ENCODE measurements at places on chromosomes 3 and 15.

DNA sequence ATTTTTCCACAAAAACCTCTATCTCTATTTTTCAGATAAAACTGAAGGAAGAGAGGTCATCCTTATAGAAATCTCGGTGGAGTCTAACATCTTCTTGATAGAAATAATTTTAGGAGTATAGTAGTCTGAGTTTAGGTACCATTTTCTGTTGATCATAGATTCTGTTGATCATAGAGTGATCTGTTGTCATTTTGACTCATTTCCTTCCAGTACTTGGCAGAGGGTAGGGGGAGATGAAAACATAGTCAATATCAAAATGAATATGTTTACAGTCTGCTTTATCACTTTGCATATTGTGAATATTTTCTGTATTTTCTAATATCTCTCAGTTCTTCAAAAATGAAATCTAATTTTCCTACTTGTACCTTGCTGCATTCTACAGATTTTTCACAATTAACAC lies 353.4 kb downstream of the FEZF2 start:
- no peak for DNase-seq

- no peak for DNase-seq
Observed at GRCh38 chr3:105715372-105715771, 153.4 kb downstream of the CBLB start.

- peak; percentile 49 for DNase-seq
Observed at GRCh38 chr3:188664795-188665194, 507.0 kb upstream of the TPRG1 start.

DNA sequence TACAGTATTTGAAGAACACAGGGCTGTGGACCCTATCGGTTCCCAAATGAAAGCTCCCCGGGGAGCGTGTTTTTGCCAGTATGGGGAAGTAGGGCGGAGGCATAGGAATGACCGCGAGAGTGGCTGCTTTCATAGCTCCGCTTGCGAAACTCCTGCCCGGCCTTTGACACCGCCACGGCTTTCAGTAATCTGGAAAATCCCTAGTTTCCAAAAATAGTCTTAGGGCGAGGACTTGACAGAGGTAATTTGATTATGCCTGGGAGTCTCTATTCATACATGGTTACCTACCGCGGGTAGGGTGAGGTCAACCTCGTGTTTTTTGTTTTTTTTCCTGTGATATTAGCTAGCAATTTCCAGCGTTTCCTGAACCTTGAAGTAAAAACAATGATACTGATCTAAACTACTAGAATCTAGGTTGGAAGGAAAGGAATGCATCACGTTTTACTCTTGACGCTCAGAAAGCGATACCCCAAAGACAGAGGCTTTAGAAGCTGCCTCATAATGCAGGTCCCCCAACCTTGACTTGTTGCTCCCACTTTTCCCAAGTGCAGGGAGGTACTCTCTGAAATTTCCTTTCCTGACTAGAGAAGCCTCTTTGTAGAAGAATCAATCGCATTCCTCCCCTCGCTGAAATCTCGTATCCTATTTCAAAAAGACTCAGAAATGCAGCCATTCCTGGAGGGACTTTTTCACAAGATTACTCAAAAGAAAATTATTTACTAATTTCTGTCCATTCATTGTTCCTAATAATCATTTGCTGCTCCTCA lies 894 bp upstream of the CCNL1 start:
- peak; percentile 68 for DNase-seq

GRCh38 chr3:156764751-156765150 lies 61.4 kb upstream of the LEKR1 start:
- no peak for DNase-seq

GRCh38 chr3:58198362-58198761 lies 12.4 kb downstream of the DNASE1L3 start:
- no peak for DNase-seq

GRCh38 chr3:32292085-32292796 lies 53.8 kb downstream of the CMTM8 start:
- no peak for DNase-seq

DNA sequence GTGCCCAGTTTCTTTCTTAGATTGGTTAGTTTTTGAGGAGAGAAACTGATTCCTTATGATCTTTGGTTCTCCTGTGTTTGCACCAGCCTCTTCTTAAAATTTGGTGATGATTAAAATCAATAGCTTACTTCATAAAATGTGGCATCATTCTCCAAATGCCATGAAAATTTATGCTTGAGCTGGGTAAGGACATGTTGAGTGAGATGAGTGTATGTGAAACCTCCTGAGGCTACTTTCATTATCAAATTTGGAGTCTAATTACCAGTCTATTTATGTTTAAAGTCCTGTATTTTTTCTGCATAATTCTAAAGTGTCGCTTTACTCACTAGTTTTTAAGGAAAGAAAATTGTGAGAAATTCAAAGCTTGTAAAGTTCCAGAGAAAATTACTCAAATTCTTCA lies 102.1 kb downstream of the DIPK2A start:
- no peak for DNase-seq

GRCh38 chr3:56042326-56042951 lies 425.8 kb downstream of the ERC2 start:
- peak; percentile 71 for DNase-seq

DNA sequence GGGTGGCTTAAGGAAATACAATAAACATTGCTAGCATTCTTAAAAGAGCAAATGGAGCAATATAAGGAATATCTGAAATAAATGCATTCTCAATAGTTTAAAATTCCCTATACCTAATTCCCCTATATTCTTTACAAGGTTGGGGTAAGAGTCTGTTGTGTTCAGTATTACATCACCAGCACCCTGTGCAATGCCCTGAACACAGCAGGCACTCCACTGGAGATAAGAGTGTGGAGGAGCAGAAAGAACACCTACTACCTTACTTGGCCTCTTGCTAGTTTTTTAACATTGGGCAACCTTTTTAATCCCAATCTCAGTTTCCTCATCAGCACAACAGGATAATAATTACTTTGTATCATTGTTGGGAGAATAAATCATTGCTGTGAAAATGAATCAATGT lies 140.2 kb upstream of the PLXND1 start:
- DNase-seq: no peak

DNA sequence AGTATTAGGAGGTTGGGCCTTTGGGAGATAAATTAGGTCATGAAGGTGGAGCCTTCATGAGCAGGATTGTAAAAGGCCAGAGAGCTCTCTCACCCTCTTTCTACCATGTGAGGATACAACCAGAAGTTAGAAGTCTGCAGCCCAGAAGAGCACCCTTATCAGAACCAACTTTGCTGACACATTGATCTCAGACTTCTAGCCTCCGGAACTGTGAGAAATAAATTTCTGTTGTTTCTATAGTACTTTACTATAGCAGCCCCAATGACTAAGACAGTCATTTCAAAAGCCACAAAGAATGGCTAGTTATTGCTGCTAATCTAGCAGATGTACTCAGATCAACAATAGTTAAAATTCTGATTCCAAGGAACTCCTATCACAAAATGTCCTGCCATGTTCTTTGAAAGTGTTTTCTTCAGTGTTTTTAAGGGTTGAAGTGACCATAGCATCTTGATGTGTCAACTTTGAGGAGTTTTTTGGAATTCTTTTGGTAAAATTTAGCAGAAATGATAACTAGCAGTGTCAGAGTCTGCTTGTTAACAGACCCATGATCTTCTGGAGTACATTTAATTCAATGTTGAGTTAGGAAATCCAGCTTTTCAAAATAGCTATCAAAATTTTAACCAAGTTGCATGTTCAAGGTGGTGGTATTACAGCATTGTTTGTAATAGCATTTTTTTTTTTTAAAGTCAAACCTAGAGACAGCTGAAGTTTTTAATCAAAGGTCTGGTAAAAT lies 10.3 kb downstream of the DZIP3 start:
- no peak for DNase-seq

DNA sequence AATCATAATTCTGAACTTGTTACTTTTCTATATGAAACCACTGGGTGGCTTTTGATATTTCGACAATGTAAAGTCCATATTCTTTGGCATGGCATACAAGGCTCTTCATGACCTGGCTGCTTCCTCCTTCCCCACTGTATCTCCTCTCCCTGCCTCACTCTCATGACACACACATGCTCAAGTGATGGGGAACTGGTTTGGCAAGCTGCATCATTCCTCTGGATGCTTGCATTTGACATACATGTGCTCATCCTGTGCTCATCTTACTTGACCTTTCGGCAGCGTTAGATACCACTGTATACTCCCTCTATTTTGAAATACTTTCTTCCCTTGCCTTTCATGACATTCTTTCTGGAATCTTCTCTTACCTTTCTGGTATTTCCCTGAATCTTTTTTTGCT lies 51.8 kb upstream of the ZDHHC23 start:
- peak; percentile 13 for DNase-seq

DNA sequence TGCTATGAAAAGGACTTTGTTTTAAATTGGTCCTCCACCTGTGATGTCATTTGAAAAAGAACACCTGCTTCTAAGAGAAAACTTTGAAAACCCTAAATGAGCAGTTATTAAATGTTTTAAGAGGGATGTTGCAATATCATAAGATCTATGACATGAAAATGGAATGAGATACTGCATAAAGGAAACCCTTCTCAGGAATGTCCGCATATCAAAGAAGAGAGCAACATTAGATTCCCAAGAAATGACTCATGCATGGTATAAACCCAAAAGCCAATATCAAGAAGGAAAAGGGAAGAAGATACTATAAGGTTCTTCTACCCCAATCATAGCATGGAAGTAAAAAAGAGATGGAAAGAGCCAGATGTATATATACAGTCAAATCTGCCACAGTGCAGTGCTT lies 627.5 kb upstream of the LMCD1 start:
- DNase-seq: peak; percentile 57

- DNase-seq: no peak
Observed at GRCh38 chr3:127210654-127210943, 17.7 kb downstream of the PRR23E start.

- no peak for DNase-seq
Observed at GRCh38 chr3:24259901-24260512, 234.6 kb downstream of the THRB start.

DNA sequence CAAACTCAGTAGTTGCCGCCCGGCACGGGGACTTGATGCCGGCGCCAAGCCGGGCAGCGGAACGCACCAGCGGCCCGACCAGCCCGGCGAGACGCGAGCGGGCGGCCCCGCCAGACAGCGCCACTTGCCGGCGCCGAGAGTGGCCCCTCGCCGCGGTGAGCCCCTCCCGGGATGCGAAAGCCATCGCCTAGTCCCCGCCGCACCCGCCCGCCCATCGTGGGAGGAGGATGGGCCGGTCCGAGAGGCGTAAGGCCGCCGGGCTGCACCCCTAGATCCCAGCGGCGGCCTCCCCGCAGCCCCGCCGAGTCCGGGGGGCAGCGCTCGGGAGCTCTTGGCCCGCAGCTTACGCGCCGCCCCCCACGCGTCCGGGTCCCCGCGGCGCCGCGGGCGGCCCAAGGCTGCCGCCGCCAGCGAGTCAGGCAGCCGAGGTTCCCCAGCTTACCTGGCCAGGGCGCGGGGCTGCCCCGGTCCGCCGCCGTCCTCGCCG lies 609 bp downstream of the GOLGA8A start:
- DNase-seq: peak; percentile 51

- DNase-seq: no peak
Observed at GRCh38 chr3:165638034-165638433, 199.2 kb downstream of the BCHE start.

- DNase-seq: no peak
Observed at GRCh38 chr3:4195006-4195405, 108.2 kb upstream of the SETMAR start.

GRCh38 chr15:64915518-64916227 lies 4.0 kb downstream of the ANKDD1A start:
- DNase-seq: peak; percentile 89

- no peak for DNase-seq
Observed at GRCh38 chr3:99720985-99721632, 82.7 kb downstream of the COL8A1 start.

DNA sequence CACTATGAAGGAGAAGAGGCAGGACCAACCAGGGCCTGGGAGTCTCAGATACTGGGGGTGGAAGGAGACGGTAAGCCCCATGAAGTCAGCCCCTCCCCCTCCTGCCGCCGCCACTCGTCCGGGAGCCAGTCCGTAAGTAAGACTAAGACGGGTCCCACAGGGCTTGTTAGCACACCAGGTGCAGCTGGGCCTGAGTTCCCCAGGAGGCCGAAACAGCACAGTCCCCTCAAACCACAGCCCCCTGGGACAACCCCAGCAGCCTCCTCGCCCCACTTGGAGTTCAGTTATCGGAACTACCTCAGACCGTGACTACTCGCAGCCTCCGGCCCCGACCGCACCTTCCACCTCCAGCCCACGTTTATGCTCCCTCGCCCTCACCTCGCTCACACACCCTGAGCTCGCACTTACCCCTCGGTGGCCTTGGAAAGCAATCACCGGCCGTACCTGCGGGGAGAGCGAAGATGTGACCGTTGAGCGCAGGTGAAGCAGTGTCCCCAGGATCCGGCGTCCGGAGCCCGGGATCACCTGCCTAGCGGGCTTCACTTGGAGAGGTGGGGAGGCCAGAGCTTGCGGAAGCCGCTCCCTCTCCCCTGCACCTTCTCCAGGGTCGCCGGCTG lies 557 bp downstream of the ELL3 start:
- DNase-seq: peak; percentile 63

DNA sequence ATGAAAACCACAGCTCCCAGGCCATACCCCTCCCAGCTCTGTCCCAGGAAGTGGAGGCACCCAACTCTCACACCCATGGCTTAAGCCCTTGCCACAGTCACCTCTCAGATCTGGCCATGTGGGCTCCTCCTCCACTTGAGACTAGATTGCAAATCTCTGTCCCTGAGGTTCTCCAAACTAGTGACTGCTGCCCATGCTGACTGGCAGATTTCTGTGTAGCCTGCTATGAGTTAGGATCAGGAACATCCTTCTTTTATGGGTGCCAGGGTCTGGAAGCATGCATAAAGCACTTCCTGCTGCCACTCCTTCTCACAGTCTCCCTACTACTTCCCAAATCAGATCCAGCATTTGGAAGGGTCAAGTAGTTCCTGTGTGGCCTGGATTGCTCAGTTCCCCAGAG lies 59.6 kb upstream of the GOLIM4 start:
- peak; percentile 25 for DNase-seq

- DNase-seq: no peak
Observed at GRCh38 chr3:94609908-94610307, 547.0 kb downstream of the NSUN3 start.

DNA sequence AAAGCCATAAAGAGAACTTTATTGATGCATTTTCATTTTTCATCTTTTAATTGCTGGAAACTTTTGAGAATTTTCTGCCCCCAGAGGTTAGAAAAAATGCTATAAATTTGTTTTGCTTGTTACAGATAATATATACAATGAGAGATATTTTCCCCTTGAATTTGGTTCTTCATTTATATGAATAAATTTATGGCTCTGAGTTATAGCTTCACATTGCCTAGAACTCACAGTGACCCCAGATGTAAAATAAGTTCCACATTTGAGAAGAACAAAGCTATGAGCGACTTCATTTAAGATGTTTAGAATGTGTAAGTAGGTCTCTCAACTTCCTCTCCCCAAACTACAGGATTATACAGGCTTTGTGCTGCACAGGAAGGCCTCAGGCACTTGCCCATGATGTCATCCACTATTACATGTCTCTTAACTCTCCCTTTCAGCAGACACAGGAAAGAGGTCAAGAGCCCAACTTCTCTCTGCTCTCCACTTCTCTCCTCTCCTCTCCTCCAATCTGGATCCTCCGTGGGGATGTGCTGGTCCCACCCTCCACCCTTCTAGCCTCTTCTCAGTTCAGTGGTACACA lies 92.8 kb downstream of the DUT start:
- peak; percentile 33 for DNase-seq
